ENCODE measurements at places on chromosomes 4 and X.

- no peak for DNase-seq
Measured at GRCh38 chrX:23857363-23857762, 50.4 kb downstream of the APOO start.

GRCh38 chr4:10762561-10762960, 78.0 kb upstream of the CLNK start:
- no peak for DNase-seq

GRCh38 chr4:187179086-187180058, 455.7 kb upstream of the FAT1 start:
- DNase-seq: no peak

DNA sequence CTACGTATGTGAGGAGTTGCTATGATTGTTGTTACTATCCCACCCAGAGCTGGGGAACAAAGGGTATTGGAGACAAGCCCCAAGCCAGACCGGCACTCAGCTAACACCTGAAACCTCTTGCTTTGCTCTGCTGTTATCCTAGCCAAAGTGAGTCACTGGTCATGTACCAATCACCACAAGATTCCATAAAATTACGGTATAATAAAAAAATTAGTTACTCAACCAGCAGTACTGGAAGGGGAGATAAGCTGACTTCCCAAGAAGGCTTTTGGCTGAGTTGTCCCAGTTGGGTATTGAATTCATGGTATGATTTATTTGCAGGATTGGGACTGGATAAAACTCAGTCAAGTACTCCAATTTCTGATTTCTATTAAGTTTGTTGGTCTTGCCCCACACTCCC, 5.3 kb downstream of the EDA2R start:
- DNase-seq: no peak

GRCh38 chrX:108156934-108157466, 65.4 kb downstream of the ATG4A start:
- DNase-seq: no peak

DNA sequence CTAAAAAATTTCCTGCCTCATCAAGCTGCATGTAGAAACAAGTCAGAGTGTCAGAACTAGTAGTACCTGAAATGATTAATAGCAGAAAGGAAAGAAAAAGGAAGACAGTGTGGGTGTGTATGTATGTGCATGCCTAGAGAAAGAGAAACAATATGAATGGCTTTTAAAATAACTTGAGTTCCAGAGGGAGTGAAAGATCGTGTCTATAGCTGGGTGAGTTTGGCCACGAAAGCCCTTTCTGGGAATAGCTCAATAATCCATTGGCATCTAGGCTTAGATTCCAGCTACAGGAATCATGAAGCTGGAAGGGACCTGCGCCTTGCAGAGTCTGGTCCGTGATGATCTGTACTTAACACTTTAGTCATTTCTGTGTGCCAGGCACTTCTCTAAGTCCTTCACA, 195.6 kb downstream of the RAPGEF2 start:
- no peak for DNase-seq

DNA sequence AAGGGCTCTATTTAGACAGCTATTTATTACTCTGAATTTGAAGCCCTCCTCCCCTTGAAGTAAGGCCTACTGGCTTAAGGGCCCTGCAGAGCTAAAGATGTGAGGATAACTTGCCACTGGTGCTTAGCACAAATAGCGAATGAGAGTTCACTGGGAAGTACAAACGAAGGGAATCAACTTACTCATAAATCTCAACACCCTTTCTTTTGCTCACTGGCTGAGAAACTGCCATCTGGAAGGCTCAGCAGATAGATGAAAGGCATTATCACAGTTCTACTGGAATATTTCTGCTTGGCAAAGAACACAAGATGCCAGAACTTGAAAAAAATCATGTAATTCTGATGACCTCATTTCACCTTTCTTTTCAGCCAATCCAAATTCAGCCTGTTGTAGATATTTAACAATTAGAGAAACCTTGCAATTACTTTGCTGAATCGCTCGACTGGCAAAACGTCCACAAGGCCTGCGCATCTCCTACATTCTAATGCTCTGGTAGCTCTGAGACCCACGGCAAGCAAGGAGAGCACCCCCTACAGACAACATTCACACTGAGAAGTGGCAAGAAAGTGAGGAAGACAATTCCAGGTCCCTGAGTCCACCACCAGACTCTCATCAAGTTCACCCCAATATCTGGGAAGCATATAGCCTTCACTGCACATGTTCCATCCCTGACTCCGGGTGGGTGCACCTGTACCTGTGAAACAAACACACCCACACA, 27.5 kb downstream of the TSPAN5 start:
- no peak for DNase-seq

DNA sequence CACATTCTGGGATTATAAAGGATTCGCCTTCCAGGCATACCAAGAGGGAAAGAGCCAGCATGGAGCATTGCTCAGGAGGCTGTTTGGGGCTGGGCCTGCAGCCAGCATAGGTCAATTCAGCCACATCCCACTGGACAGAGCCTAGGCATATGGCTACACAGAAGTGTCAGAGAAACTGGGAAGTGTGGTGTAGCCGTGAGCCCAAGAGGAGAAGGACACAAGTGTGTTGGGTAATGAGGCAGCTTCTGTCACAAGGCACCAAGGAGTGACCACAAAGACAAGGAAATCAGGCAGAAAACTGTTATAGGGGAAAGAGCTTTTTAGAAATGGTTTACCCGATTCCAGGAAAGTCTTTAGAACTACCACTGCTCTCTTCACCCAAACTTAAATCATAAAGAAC, 178.6 kb upstream of the TBL1X start:
- DNase-seq: no peak

DNA sequence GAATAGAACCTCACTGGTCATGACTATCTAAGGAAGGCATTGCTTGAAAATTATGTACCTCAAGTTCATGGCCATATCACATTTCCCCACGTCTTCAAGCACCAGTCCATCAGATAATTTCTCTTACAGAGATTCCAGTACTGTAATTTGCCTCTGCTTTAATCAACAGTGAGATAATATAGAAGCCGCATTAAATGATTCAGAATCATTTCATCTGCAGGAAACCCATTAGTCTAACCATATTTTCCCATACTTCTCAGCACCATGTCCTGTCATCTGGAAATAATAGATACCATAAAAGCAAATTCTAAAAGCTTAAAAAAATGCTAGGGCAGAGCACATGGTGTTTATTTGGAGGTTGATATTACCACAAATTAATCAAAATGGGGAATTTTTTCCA, 310.3 kb upstream of the SLIT2 start:
- DNase-seq: no peak

GRCh38 chr4:4425119-4425690, 38.3 kb downstream of the NSG1 start:
- DNase-seq: peak; percentile 9

DNA sequence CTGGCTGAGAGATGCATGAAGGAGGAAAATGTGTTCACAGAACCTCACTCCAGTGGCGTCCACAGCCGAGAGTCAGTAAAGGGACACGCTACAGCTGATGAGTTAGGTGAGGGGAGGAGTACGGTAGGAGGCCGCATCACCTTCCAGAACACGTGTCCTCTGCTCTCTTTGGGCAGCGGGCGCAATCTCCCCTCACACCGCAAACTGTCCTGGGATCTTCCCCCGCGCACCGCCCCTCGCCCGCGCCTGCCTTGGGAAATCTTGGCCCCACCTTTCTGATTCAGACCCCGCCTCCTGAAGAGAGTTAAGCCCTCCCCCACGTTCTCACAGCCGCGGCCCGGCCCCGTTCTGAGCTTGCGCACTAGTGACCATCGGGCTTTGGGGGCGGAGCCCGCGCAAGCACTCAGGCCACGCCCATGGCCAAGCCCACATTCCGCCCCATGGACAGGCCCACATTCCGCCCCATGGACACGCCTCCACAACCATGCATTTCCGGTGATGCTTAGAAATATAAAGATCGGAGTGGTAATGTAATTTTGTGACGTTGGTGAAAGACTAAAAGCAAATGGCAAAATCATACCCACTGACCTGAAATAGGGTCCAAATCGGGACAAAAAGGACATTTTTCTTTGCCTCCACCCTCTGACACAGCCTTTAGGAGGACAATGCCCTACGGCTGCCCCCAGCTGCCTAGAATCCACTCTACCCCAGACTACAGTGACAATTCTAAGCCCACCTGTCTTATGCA, 13.3 kb downstream of the SMIM10 start:
- DNase-seq: peak; percentile 92

GRCh38 chr4:7736436-7737267, 203.0 kb downstream of the AFAP1 start:
- no peak for DNase-seq

GRCh38 chr4:186920992-186921391, 197.3 kb upstream of the FAT1 start:
- DNase-seq: no peak

DNA sequence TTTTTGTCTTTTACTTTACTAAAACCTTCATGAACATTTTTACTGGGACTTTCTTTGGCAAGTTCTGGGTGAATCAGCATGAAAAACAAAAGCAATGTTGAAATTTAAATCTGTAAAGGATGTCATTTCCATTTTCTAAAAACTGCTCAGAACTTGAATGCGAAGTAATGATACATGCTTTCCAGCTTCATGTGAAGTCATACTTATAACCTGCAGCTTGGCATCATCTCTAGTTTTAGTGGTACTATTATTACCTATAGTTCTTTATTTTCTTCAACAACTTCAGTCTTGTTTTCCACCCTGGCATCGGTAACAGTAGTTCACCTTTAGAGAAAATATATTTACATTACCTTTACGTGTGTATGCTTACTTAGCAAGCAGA, 421.4 kb upstream of the DIPK2B start:
- no peak for DNase-seq

DNA sequence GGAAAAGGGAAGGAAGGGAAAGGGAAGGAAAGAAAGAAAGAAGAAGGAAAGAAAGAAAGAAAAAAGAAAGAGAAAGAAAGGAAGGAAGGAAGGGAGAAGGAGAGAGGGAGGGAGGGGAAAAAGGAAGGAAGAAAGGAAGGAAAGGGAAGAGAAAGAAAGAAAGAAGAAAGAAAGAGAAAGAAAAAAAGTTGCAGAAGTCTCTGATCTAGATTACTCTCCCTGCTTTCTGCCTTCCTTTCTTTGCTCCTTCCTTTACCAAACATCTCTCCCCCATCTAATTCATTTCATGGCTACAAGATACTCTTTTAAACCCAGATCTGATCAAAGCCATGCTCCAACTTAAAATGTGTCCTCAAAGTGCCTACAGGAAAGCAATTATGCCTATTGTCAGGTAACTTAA, 148.6 kb downstream of the KIT start:
- no peak for DNase-seq

- DNase-seq: no peak
Measured at GRCh38 chr4:172061204-172061603, 248.0 kb downstream of the GALNTL6 start.
